ENCODE measurements at places on chromosomes 16 and 17.

- DNase-seq, result no peak
Observed at GRCh38 chr16:55534756-55535155, 25.9 kb downstream of the LPCAT2 start.

- DNase-seq, result no peak
Observed at GRCh38 chr17:27457731-27458523, 1.7 kb downstream of the KSR1 start.

- DNase-seq, result no peak
Observed at GRCh38 chr17:31808521-31809050, 50.5 kb downstream of the COPRS start.

DNA sequence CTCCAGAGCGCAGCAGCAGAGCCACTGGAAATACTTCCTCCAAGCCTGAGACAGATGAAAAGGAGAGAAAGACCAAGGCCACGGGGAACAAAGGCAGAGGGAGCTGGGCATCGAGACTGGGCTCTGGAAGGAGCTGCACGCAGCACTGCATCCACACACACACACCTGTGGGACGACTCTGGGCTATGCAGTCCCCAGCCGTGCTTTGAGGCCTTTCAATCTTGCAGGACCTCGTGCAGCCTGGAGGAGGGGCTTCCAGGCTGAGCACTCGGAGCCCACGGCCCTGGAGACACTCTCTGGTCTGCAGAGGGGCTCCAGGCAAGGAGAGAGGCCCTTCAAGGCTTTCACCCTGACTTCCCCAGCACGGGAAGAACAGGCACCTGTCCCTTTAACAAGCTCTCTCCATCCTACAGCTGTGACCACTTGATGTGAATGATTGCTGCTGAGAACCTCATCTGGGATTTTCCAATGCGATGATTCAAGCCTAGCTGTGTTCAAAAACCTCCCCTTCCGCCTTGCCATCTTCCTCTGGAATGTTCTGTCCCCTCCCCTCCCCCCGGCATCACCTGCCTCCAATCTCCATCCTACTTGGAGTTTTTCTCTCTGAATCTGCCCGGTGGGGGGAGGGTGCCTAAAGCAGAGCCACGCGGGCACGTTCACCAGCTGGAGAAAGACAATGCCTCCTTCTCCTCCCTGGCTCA is 37.5 kb downstream of the RBFOX3 start:
- DNase-seq, result no peak

- DNase-seq, result no peak
Observed at GRCh38 chr17:78403822-78404221, 25.4 kb downstream of the PGS1 start.

DNA sequence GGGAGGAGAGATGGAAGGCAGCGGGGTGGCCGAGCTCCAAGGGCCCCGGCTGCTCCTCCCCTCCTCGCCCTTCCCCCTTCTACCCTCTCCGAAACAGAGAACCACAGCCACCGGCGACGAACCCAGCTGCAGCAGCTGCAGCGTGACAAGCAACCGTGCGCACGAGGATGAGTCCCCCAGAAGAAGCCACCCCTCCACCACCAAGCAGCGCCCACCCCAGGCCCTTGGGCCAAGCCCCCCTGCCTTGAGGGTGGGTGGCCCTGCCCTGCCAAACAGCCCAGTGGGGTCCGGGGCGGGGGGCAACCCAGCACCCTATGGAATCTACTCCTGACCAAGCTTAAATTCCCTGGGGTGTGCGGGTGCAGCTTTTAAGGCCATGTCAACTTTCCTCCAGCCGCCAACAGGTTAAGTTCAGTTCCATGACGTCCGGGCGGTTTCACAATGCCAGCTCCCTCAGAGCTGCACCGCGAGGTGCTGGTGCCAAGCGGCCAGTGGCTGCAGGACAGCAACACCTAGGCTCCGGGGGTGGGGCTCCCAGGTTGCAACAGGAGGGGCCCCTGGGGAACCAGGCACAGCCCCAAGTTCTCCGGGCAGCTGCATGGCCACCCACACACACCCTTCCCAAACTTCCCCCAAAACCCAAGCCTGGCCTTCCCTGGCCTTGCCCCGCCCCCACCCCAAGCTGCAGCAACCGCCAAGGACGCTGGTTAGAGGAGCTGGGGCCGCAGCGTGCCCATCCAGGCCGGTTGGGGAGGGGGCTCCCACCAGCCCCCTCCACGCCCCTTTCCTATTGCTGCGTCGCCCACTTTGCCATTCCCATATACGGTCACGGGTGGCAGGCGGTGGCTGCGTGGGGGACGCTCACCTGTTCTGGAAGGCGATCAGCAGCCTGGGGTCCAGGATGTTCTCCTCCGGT is 2.0 kb downstream of the CBX4 start:
- DNase-seq, result peak; percentile 44

- no peak for DNase-seq
Observed at GRCh38 chr17:47957591-47958490, at the start of gene PRR15L. TSS of gene PRR15L (minus strand) at chr17:47957883. CDS start at chr17:47953234, 4,649 bp downstream.

DNA sequence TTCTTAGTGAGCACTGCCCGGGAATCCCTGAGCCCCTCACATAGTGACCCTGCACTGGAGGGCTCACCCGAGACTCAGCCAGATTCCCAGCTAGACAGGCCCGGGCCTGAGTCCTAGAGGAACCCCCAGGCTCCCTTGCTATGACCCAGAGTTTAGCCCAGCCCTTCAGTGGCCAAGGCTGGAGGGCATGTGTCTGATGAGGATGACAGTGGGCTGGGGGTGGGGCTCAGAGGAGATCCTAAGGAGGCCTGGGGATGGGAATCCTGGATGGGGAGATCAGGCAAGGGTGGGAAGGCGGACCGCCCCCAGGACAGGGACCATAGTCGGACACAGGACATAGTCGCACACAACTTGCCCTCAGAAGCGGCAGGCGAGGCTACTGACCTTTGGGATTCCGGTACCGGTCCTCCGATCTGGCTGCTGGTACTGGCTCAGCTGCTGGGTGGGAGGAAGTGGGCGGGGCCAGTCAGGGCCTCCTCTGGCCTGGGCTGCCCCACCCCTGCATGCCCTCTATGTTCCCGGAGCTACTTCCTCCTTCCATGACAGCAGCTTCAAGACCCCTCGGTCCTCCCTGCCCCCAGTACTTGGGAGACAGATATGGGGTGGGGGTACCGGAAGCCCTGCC is 1.1 kb downstream of the CD79B start:
- DNase-seq, result peak; percentile 24

GRCh38 chr16:30651124-30652004 is 604 bp downstream of the PRR14 start:
- DNase-seq, result peak; percentile 76

- no peak for DNase-seq
Observed at GRCh38 chr16:78709137-78709884, 609.9 kb downstream of the WWOX start.

DNA sequence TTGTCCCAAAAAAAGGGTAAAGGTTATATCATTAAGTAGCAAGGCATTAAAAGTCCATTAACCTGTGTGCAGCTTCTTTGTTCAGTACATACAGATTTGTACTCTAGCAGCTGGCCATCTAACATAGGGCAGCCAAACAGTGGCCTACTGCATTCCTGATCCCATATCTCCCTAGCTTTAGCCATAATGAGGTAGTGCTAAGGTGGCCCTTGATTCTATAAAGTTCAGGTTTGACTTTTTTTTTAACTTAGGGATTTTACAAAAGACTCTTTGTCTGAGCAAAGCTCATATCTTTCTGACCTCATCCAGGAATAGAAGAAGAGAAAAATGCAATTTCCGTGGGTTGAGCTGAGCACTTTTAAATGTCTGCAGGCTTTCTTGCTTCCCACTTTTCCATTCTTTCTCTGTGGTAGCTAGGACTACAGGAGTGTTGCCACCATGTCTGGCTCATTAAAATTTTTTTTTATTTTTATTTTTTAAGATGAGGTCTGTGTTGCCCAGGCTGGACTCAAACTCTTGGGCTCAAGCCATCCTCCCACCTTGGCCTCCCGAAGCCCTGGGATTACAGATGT is 19.5 kb upstream of the CDC6 start:
- no peak for DNase-seq

DNA sequence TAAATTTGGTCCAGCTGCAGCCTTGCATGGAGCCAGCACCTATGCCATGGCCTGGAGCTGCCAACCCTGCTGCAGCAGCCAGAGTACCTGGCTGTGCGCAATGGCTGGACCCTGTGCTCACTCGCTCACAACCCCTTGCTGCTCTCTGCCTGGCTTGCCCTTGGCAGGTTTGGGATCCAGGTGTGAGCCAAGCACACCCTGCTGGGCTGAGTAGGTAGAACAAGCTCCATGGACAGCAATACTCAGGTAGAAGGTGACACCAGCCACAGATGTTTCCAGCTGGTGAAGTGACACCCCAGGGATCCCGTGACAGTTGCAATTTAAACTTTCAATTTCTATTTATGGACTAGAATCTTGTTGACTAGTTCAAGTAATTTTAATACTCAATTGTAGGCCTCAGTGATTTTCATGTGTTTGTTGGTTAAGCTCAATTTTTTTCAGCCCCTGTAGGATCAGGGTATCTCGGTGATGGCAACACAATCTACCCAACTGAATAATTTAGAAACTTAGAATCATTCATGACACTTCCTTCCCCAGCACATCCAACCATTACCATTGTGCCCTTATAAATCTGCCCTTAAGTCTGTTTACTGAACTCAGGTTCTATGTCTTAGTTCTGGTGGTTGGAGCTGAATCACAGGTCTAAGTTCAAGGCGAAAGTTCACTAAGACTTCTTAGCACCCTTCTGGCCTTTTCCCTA is 480.0 kb downstream of the PMP22 start:
- no peak for DNase-seq

GRCh38 chr17:13302419-13302818 is 284.6 kb upstream of the ELAC2 start:
- no peak for DNase-seq

Data from stimulated activated CD4-positive, alpha-beta T cell treated with anti-CD3 and anti-CD28 coated beads, TNF-alpha, amount 100 ng/mL, for 48 hours (primary cell).